Activated CD8-positive, alpha-beta memory T cell treated with anti-CD3 and anti-CD28 coated beads, Interleukin-2, amount 10 ng/mL, durations not matched to agents 7 days and 5 days (primary cell): ENCODE measurements at places on chromosomes 16 and 17.

DNA sequence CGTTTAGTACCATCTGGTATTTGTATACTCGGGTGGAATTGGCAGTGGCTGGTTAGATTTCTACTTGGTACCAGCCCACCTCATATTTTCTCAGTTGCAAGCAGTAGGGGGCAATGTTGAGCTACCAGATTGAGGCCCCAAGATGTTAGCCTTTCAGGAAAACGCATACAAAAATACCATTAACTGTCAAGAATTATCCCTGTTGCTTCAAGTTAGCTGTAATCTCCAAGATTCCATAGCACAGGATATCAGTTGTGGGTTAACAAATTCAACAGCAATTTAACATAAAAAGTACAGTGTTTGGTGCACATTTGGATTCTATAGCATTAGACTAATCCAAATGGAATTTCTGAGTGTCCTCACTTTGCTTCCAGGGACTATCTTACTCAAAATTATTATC is 188.2 kb downstream of the FTO start:
- no peaks in the 10 kb centered on the region for H3K27me3 ChIP-seq
- no peak overlapping the region for H3K4me3 ChIP-seq
- peak; percentile 67 for DNase-seq
- H3K36me3 ChIP-seq: peaks cover 3% of the 10 kb centered on the region
- peaks cover 21% of the 10 kb centered on the region for H3K4me1 ChIP-seq

GRCh38 chr16:84834403-84834772 is 14.6 kb downstream of the CRISPLD2 start:
- H3K36me3 ChIP-seq: no peaks in the 10 kb centered on the region
- H3K4me3 ChIP-seq: no peak overlapping the region
- H3K27ac ChIP-seq: no peak overlapping the region
- no peak for DNase-seq
- peaks cover 15% of the 10 kb centered on the region for H3K27me3 ChIP-seq

GRCh38 chr17:68034452-68034776 is 1.1 kb upstream of the KPNA2 start:
- H3K36me3 ChIP-seq: peaks cover 30% of the 10 kb centered on the region
- DNase-seq: no peak
- H3K4me3 ChIP-seq: no peak overlapping the region
- no peaks in the 10 kb centered on the region for H3K27me3 ChIP-seq

DNA sequence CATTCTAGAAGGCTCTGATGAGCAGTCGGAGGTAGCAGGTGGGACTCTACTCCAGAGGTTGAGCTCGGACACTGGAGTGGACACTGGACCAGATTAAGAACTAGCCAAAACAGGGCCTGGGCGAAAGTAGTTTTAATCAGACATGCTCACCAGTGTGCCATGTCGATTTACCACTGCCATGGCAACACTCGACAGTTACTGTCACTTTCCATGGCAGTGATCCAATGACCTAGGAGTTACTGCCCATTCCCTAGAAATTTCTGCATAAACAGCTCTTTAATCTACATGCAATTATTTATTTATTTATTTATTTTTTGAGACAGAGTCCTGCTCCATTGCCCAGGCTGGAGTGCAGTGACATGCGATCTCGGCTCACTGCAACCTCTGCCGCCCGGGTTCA is 7.2 kb upstream of the METTL9 start:
- H3K27me3 ChIP-seq: no peaks in the 10 kb centered on the region
- no peak for DNase-seq
- H3K4me3 ChIP-seq: no peak overlapping the region
- no peaks in the 10 kb centered on the region for H3K36me3 ChIP-seq

GRCh38 chr17:39617446-39618245 is 9.1 kb upstream of the PPP1R1B start:
- peak overlapping the region; percentile 48 for H3K4me3 ChIP-seq
- no peaks in the 10 kb centered on the region for H3K36me3 ChIP-seq
- peaks cover 54% of the 10 kb centered on the region for H3K27me3 ChIP-seq
- DNase-seq: no peak
- H3K4me1 ChIP-seq: peaks cover 9% of the 10 kb centered on the region
- H3K27ac ChIP-seq: no peak overlapping the region

GRCh38 chr16:66473654-66474519 is 46.8 kb downstream of the BEAN1 start:
- H3K36me3 ChIP-seq: no peaks in the 10 kb centered on the region
- peaks cover 30% of the 10 kb centered on the region for H3K4me1 ChIP-seq
- DNase-seq: no peak
- H3K27ac ChIP-seq: no peak overlapping the region
- no peak overlapping the region for H3K4me3 ChIP-seq

GRCh38 chr17:36949461-36949927 is 740 bp downstream of the AATF start:
- peaks cover 41% of the 10 kb centered on the region for H3K36me3 ChIP-seq
- H3K27ac ChIP-seq: peak overlapping the region; percentile 95
- H3K4me1 ChIP-seq: peaks cover 42% of the 10 kb centered on the region

DNA sequence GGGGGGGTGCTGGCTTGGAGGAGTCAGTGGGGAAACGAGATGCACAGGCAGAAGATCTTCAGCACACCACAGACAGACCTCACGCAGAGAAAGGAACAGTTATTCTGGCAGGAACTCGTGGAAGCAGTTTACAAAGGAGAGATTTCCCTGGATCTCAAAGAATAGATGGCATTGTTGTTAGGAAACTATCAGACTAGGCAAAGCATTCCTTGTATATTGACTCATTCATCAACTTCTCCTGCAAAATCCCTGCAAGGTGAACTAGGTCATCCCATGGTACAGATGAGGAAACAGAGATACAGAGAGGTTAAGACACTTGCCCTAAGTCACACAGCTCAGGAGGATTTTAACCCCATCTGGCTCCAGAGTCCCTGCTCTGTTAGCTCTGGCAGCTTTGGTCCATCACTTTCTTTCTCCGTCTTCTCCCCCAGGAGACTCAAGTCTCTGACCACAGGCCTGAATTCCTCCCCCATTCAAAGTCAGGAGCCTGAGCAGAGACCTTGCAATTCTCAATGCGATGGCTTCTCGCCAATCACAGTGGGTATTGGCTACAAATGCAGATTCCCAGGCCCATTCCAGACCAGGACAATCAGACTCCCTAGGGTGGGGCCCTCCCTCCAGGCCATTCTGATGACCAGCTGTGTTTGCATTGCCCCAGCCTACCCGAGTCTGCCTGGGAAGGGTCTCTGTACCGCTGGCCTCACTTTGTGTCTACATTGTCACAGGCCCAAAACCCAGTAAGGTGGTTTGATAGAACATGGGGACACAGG is 56.4 kb downstream of the LITAF start:
- H3K36me3 ChIP-seq: no peaks in the 10 kb centered on the region
- H3K4me1 ChIP-seq: peaks cover 4% of the 10 kb centered on the region
- no peak overlapping the region for H3K27ac ChIP-seq

- H3K27me3 ChIP-seq: peaks cover 21% of the 10 kb centered on the region
- peaks cover 2% of the 10 kb centered on the region for H3K36me3 ChIP-seq
- H3K4me1 ChIP-seq: peaks cover 10% of the 10 kb centered on the region
- no peak for DNase-seq
Measured at GRCh38 chr17:74840989-74841666, 18.6 kb downstream of the GRIN2C start.

- peak within 1 kb of the TSS; percentile 92 for H3K4me3 ChIP-seq
- peak within 1 kb of the TSS; percentile 99 for H3K27ac ChIP-seq
- peaks cover 43% of the 10 kb centered on the region for H3K36me3 ChIP-seq
- H3K4me1 ChIP-seq: peaks cover 54% of the 10 kb centered on the region
Measured at GRCh38 chr17:76264755-76265623, at the start of gene UBALD2. TSS of gene UBALD2 (plus strand) at chr17:76265348. CDS start at chr17:76265506, 158 bp downstream.

- no peak overlapping the region for H3K4me3 ChIP-seq
- DNase-seq: no peak
- H3K27ac ChIP-seq: no peak overlapping the region
- H3K36me3 ChIP-seq: no peaks in the 10 kb centered on the region
- no peaks in the 10 kb centered on the region for H3K4me1 ChIP-seq
Measured at GRCh38 chr17:2551493-2551892, 39.8 kb upstream of the METTL16 start.
